ENCODE measurements at places on chromosomes 3 and 15.
A peak's percentile ranks its signal among the peaks of the same experiment; 100 is the strongest.

DNA sequence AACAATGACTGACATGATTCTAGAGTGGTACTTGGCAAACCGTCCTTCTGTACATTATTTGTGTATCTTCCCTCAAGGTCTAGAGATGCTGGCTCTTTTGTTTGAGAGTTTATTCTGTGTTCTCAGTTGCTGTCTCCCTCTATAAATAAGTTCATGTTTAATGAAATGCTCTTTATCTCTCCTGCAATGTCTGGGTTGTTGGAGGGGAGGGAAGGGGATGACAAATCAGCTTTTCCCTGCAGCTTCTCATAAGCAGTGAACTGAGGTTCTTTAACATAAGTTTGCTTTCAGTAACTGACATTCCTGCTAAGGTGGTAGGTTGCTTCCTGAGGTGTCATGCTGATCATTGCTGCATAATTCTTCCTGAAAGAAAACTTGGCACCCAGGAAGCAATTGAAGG is 21.8 kb downstream of the ITPR1 start:
- DNase-seq: no peak

- no peak for DNase-seq
Observed at GRCh38 chr15:54208786-54209185, 230.5 kb downstream of the UNC13C start.

- DNase-seq: no peak
Observed at GRCh38 chr3:143002727-143003126, 1.4 kb downstream of the U2SURP start.

DNA sequence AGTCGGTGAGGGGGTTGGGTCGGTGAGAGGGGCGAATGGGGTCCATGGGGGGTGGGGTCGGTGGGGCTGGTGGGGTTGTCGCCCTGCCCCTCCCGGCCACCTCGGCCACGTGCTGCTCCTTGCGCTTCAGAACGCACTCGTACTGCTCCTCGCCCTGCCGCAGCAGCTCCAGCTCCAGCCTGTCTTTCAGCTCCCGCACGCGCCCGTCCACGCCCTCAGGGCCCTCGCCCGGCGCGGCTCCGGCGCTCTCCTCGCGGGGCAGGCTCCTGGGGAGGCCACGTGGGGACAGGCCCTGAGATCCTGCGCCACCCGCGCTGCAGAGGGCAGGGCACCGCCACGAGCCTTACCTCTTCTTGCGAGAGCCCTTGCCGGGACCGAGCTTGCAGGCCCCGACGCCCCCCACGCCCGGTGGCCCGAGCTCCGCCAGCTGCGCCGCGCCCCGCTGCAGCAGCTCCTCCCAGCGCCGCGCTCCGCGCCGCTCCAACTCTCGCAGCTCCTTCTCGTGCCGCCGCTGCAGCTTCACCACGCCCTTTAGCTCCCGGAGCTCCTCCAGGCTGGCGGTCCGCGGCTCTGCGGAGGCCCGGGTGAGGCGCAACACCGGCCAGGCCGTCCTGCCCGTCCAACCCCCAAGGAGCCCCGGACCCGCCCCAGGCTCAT is 8.2 kb upstream of the ANKRD63 start:
- DNase-seq: no peak

DNA sequence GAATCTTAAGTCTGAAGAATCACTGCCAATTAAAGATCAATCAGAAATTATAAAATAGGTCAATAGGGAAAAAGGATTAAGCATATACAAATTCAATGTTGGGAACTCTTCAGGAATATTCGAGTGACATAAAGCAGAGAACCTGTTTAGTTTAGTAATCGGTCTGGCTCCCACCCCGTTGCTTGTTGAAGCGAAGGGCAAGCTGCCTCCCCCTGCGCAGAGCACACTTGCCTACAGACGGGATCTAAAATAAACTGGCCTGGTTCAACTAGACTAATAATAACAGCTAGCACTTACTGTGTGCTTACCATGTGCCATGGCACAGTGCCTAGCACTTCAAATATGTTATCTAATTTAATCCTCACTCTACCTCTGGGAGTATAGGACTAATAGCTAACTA is 8.6 kb downstream of the SEMA6D start:
- no peak for DNase-seq

- DNase-seq: no peak
Observed at GRCh38 chr15:66894363-66894762, 171.0 kb upstream of the SMAD3 start.

DNA sequence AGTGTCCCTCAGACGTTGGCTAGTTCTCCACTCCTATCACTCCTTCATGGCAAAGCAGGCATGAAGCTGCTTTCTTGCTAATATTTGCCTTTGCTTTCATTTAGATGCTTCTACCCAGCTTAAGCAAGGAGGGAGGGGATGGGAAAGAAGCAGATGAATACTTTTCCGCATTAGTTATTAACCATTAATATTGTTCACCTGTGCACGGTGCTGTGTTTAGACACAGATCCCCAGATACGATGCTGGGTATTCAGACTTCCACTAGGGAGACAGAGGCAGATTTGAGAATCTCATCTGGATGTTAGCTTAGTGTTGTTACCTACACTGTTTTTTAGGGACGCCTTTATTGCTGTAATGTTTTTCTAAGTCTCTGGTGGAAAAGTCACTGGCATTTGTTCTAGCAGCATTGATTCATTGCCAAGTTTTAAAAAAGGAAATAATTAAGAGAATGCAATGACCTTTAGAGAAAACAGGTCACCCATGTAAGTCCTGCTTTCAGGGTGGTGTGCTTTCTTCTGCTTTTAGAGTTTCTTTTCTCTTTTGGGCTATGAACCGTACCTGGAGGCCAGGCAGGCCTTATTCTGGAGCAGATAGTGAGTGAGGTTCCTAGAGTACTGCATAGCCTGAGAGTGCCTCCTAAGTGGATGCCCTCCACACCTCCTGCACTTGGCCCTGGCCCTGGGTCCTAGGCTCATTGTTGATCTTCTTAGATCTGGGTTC is 55.5 kb downstream of the MYZAP start:
- DNase-seq: peak; percentile 26

- DNase-seq: no peak
Observed at GRCh38 chr15:25860885-25861866, 2.0 kb downstream of the ATP10A start.

- no peak for DNase-seq
Observed at GRCh38 chr15:72727154-72727553, 41.1 kb downstream of the BBS4 start.

GRCh38 chr3:52243791-52244628 is 1.5 kb upstream of the PPM1M start:
- DNase-seq: peak; percentile 80

- no peak for DNase-seq
Observed at GRCh38 chr15:69697916-69698315, 245.3 kb downstream of the RPLP1 start.

- peak; percentile 86 for DNase-seq
Observed at GRCh38 chr15:40274350-40275274, 8.3 kb downstream of the ANKRD63 start.

DNA sequence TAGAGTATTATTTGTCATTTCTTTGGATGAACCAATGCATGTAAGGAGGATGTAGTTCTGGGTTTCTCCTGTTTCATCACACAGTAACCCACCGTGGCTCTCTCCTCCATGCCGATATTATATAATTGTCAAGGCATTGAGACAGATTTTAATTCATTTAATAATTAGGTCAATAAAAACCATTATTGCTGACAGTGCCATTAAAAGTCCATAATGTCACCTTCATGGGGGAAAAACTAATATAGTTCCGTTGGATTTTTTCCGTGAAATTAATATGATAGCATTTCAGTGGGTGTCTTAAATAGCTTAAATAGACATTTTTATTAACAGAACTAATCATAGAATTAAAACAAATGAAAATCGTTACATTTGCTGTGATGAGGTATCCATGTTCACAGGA is 747.7 kb upstream of the CFAP20DC start:
- DNase-seq: no peak

DNA sequence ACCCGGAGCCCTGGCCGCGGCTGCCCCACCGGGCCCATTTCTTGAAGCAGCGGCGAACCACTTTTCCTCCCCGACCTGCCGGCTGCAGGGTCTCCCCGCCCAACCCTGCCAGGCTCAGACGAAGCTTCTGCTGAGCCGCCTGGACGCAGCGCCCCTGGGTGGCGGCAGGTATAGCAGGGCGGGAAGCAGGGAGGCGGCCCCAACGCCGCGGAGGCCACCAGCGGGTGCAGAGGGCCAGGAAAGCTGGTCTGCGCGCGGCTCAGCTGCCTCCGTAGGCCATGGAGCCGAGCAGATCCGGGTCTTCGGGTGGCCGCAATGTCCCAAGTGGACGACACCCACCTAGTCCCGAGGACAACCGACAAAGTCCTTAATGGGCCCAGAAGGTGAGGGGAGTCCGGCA is 21.9 kb upstream of the SRPRB start:
- DNase-seq: no peak

DNA sequence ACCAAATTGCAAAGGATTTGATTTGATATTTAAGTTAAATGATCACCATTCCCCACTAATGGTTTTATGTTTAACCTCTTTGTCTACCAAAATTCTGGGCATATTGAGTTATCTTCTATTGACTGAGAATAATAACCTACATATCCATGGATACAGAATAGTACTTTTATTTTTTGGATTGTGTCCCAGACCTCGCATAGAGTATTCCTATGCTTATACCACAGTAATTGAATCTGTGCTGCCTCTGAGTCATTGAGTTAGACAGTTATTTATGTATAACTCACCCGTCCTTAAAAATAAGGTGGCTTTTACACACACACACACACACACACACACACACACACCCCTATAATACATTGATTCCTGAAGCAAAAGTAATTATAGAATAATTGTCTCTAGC is 690.1 kb upstream of the BCHE start:
- DNase-seq: no peak

DNA sequence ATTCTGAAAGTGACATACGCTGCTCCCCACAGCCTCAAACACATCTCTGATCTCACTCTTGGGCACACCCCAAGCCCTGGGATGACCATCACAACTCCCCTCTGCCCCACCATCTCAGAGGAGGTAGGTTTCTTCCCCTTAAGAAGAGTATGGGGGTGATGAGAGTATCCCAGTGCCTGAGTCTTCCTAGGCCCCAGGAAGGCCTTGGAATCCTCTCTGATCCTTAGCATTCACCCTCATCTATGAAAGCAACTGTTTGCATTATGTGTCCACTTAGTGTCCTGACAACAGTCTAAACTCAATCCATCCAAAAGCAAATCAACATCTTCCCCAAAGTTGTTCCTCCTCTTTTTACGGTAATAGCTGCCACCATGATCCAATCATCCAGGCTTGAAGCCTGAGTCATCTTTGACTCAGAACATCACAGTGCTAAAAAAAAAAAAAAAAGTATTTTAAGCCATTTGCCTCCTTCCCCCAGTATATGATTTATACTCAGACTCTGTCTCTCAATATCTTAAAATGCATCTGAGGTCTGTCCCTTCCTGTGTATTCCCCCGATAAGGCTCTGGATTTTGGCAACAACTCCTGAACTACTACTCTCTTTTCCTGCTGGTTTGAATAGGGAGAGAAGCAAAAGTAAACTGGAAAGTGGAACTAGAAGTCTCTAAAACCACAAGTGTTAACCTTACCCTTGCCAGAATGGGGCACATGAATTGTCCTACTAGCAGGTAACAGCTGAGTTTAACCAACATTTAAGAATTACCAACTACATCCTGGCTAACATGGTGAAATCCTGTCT is 22.5 kb downstream of the POPDC2 start:
- DNase-seq: peak; percentile 39

DNA sequence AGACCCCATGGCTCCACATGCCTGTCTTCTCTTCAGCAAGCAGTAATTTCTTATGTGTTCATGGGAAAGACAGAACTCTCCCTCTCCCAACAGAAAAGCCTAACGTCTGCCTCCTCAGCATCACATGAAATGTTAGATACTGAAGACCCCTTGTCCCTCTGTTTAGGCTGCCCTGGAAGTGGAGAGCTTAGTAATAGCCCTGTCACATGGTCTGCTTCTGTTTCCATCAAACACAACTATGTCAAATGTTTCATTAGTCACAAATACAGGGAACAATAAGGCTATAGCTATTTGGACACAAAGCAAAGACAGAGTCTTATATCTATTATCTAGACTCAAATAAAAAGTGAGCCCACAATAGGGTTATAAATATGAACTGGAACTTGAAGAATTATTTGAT is 190.3 kb upstream of the TRIM42 start:
- DNase-seq: no peak

DNA sequence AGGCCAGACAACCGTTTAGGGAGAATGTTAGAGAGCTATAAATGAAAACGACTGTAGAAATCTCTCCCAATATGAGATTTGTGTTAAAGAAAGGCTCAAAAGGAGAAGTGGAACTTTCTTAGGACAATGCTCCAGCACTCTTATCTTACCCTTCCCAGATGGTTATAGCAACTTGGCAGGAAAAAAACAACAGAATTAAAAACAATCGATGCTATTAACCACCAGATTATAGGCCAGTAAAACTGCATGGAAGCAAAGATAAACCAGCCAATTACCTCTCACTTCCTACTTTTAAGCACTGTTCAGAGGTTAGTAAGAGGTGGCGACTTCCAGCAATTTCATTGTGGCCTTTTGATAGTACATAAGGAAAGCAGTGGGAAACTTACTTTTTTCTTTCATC is 72.9 kb downstream of the TMCC1 start:
- DNase-seq: no peak

GRCh38 chr15:51619331-51620035 is 3.1 kb downstream of the DMXL2 start:
- no peak for DNase-seq

DNA sequence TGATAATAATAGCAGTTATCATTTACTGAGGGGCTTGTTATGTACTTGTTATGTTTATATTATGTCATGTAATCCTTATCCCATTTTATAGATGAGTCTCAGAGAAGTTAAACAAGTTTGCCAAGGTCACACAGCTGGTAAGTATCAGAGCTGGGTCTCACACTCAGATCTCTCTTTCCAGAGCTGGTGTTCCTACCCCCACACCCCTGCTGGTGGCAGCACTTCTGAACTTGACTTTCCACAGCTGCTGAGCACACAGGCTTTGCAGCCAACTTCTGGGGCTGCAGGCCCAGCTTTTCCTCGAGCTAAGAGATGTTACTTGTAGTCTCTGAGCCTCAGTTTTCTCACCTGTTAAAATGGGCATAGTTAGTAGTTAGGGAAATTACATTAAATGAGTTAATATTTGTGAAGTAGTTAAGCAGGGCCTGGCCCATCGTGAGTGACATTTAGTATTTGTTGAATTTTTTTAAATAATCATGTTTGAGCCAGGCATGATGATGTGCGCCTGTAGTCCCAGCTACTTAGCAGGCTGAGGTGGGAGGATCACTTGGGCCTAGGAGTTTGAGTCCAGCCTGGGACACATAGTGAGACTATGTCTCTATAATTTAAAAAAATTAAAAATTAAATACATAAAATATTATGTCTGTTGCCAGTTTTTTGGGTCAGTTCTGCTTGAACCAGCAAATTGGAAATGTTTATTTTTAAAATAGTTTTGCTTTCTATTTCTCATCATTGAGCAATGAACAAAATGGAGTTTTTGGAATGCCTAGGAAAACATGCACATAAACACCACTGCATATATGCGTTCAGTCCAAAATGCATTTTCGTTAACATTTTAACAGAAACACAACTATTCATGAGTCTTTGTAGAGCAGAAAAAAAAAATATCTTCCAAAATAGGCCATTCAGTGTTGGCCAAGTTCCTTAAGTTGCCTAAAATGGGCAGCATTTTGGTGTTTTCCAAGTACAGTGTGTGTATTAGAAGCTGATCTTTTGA is 87.3 kb downstream of the SMAD6 start:
- DNase-seq: no peak

GRCh38 chr15:65796610-65797078 is 4.6 kb upstream of the DENND4A start:
- no peak for DNase-seq

Measured in GM10248 (cell line).